NCI-H187 treated with DMSO at 0.1 percent for 48 hours (cell line): ENCODE measurements at places on chromosomes 2 and 18.

DNA sequence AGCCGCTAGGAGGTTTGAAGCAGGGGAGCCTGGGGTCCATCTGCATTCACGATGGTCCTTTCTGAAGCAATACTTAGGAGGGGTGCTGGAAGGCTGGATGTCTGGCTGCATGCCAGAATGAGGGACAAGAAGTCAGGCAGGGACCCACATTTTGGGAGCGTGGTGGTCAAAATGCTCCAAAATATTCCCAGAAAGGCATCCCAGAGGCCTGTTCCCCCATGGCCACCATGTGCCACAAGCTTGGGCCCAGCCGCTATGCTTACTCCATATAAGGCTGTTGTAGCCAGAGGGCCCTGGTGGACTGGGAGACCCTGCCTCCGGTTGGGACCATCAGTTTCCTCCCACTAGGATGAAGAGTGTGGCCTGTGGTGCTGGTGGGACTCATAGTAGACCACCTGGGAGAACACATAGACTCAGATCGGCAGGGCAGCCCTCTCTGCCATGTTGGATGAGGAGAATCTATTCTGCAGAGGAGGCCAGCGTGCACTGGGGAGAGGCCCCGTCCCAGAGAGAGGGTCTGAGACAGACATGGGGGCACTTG, 3.6 kb upstream of the PROM2 start:
- no peak for DNase-seq

DNA sequence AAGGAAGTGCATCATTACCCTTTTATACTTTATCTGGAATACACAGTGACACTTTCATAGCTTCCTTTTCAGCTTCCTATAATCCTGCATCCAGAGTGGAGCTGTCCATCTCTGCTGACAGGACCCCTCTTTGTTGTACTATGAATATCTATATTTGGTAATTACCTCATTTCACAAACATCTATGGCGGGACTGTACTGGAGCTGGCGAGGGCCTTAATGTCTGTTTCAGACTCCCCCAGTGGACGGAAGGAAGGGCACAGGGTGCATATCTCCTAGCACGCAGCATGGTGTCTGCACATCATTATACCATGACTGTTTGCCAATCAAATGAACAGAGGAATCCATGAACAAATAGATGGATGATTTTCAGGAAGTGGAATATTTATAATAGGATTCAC, 142.3 kb downstream of the SOX11 start:
- no peak for DNase-seq

DNA sequence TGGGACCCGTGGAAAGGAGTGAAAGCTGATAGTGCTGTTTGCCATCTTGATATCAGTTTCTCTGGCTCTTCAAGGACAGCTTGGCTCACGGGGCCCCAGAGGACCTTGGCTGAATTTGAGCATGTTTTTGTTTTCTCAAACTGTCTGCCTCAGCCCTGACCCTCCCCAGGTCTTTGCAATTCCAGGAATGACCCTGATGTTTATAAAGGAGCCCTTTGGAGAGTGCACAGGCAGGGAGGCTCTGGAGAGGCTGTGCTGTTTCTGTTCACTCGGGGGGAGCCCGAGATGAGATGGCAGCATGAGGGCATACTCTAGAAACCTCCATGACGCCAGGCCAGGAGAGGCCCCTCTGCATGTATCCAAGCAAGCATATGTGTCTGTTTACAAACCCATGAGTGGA, 16.4 kb downstream of the IGFBP2 start:
- DNase-seq: no peak

GRCh38 chr2:160194351-160194750, 5.7 kb downstream of the ITGB6 start:
- no peak for DNase-seq

- DNase-seq: no peak
Observed at GRCh38 chr2:158116936-158117335, 15.3 kb downstream of the UPP2 start.

GRCh38 chr18:36752929-36753865, 75.6 kb downstream of the TPGS2 start:
- no peak for DNase-seq

DNA sequence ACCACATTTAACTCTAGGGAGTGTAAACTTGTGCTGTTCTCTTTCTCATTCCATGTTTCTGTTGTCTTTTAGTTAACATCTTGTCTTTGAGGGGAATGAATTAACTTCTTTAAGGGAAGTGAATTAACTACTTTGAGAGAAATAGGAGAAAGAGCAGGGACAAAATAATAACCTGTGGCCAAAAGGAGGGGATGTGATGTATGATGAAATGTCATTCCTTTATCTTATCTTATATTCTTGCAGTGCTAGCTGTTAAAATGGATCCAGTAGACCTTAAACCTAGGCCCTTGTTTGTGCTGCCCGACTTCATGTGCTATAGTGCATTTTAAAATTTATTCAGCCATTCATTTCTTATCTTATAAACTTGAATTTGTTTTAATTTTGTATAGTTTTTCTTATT, 18.4 kb downstream of the ABI2 start:
- no peak for DNase-seq

DNA sequence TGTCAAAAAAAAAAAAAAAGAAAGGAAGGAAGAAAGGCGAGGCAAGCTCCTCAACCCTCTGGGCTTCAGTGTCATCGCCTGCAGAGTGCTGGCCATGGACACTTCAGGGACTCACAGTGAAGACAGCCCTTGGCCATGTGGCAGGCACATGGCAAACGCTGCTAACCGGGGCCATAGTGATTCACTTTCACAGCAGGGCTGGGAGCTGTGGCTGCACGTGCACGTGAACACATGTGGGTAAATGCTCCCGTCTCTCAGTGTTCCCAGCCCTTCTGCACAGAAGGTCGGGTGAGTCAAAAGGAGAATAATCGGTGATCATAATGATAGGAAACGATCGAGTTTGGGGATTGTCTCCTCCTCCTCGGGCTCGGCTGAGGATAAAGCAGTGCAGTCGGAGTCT, 46.1 kb upstream of the UBE2F start:
- DNase-seq: no peak

DNA sequence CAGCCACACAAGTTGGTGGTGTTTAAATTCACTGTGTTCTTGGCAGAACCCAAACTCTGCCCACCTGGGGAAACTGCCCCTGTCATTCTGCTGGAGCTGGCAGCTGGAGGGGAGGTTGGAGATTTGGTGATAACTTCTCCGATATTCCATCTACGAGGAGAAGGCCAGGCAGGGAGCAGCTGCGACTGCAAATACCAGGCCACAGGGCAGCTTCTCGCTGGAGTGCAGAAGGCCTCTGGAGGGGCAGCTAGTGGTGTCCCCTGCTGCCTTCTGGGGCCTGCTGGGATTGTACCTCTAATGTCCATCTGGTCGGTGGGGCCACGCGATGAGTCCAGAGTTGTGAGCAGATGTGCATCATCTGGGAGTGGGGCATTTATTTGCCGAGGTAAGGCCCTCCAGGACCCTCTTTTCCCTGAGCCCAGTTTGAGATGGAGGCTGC, 98.9 kb downstream of the ACKR3 start:
- DNase-seq: no peak

DNA sequence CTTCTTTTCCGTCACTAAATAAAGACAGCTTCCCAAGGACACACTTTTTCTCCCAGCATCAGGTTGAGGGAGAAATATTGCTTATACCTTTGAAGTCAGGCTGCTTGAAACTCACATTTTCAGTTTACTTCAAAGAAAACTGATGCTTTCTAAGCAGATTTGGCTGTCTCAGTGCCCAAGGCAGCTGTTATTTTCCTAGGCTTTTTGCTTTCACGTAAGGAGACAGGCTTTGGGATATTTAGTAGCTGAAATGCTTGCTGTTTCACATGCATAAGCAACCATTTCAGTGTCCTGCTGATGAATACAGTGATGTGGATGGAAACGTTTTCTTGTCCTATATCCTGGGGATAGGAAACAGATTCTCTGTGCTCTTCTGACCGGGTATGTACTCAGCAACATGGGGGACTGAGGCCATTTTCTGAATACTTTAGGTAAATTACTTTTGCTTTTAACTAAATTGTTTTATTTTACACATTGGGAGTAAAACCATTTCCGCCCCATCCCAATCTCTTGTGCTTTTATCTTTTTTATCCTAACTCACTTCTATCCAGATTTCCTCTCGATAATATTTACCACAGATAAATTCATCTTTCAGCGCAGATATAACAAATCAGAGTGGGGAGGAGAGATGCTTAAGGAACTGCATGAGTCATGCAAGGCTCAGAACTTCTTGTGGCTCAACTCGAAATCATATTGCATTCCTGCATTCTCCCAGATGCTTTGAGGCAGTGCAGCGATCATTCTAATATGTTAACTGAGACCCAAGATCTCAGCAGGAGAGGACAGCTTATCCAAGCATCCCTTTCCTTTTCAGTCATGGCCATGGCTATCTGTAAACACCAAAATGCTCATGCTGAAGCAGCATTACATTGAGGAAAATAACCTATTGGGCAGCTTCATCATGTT, 22.2 kb downstream of the GALR1 start:
- DNase-seq: no peak

GRCh38 chr18:45008694-45009413, 328.2 kb downstream of the SETBP1 start:
- no peak for DNase-seq

DNA sequence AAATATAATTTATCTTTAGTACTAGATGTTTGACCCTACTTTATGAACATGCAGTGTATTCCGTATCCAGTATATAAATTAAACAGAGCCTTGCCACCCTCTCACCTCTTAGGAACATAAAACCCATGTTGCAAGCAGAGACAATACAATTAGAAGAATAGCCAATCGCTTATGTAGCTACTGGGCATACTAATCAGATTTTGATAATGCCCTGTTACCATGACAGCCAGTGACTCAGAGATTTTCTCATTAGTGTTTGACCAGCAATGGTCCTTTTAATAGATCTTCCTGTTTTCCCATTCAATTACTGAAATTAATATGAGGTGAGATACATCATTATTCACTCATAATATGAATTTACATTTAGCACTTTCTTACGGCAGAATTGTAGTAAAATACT, 547.3 kb upstream of the VWC2L start:
- no peak for DNase-seq

- DNase-seq: no peak
Observed at GRCh38 chr2:239275044-239275685, 125.7 kb downstream of the HDAC4 start.

GRCh38 chr2:188235364-188235763, 56.3 kb upstream of the GULP1 start:
- no peak for DNase-seq
